Stimulated activated CD8-positive, alpha-beta memory T cell treated with anti-CD3 and anti-CD28 coated beads, Interleukin-4, amount 100 ng/mL, for 4 hours (primary cell): ENCODE measurements at places on chromosomes 5 and 9.

DNA sequence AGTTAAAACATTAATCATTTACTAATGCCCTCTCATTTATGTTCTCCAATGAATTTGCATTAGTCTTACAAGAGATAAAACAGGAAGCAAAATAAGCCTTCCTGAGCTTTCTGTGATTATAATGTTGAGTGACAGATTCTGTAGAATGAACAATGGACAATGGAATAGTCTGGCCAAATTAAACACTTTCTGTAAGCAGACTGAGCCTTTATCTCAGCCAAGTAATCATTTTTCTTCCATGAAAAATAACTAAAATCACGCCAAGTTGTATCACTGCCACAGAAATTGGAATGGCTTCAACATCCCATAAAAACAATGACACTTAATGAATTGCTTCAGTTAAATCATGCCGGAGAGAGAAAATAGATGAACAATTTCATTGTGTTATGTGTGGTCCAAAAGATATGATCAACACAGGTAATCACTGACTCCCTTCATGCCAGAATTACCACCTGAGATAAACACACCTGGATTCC, 63.0 kb downstream of the TSSK1B start:
- no peak for DNase-seq

DNA sequence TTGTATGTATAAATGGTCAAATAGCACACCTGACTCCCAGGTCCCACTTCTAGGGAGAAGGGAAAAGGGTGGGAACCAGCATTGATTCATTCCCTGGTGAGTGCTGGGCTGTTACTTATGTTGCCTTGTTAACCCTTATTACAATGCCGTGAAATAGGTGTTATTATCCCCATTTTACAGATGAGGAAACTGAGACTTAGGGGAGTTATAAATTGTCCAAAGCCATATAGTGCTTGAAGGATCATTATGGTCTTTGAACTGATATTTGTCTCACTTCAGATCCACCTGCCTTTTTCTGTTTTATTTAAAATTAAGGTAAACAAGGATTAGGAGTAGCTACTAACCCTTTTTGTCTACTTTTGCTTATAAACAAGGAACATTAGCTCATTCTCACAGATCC, 16.5 kb downstream of the TMEM268 start:
- DNase-seq: no peak

GRCh38 chr5:36059571-36060419, 6.9 kb downstream of the UGT3A2 start:
- no peak for DNase-seq

- no peak for DNase-seq
Measured at GRCh38 chr5:180235077-180235476, 26.1 kb upstream of the RASGEF1C start.
